ENCODE measurements at places on chromosomes 16 and 17.

DNA sequence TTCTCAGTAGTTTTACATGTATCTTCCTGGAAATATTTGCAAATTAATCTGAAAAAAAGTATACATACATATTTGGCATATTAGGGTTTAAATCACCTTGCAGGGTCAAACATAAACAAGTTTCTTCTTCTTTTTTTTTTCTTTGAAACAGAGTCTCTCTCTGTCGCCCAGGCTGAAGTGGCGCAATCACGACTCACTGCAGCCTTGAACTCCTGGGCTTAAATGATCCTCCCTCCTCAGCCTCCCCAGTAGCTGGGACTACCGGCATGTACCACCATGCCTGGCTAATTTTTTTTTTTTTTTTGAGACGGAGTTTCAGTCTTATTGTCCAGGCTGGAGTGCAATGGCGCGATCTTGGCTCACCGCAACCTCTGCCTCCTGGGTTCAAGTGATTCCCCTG lies 12.6 kb upstream of the FUS start:
- DNase-seq: no peak

GRCh38 chr16:56915336-56916119 lies 16.4 kb upstream of the HERPUD1 start:
- no peak for DNase-seq

DNA sequence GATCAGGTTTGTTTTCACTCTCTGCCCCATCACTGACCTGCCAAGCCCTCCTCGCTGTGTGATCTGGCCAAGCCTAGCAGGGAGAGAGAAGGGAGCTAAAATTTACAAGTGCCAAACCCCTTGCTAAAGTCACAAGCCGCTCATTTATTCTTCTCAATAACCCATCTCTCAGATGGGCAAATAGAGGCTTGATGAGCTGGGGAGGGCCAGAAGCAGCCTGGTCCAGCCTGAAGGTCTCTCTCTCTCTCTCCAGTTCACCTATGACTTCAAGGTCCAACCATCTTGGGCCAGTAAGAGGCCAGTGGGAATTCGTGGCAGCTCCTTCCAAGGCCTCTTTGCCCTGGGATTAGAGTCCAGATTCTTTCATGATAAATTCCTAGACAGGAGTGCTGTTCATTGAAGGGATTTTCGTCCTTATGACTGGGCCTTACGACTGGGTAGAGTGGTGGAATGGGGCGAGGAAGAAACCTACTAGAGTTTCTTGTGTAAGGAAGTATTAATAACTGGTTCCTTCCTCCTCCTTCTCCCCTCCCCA lies 3.4 kb downstream of the CA7 start:
- no peak for DNase-seq

GRCh38 chr17:48757524-48757961 lies 29.0 kb upstream of the HOXB13 start:
- no peak for DNase-seq
